ENCODE measurements at places on chromosomes 4 and X.
A peak's percentile ranks its signal among the peaks of the same experiment; 100 is the strongest.

DNA sequence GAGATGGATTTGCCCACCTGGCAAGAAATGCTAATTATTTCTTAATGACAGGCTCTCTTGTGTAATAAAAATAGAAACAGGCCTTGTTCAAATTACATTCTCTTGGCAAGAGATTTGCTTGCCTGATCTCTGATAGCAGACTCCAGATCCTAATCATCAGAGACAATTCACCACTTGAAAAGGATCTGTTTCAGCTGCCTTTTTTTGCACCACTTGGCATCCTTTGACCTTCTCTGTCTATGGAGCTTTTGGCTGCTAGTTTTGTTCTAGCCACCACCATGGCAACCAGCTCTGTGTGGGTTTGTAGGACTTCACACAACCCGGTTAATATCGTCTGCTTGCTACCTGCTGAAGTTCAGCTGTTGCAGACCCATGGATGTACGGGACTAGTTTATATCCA, 241.1 kb upstream of the TLL1 start:
- no peak for DNase-seq

DNA sequence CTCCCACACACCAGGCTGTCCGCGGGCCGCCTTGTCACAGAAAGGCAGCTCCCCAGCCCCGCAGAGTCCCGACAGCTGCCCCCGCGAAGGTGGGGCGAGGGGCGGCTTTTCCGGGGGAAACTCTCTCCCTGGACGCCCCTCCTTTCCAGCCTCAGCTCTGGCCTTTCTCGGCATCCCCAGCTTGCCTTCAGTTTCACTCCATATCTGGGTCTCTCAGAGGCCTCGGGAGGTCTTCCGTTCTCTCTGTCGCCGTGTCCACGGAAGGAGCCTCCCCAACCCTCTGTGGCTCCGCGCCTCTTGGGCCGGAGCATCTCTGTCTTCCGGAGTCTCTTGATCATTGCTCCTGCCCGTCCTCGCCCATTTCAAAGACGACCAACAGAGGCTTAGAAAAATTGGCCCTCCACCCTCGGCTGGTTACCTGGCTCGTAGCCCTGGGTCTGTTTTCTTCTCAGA, 6.1 kb upstream of the MSX1 start:
- no peak for DNase-seq

DNA sequence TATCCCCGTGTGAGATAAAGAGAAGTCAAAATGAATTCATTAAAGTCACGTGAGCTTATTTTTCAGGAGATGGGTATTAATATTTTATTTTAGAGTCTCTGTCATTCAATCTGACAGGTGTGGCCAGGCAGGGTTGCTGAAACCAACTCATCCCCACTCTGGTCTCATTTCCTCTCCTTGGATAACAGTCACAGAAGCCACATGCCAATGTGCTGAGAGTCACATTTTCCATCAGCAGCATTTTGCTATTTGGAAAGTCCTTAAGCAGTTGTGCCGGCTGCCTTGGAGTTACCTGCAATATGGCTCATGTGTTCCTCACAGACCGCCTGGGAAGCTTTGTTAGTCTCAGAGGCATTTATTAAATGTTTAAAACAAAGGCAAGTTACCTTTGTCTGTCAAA, 302.3 kb downstream of the DCHS2 start:
- DNase-seq = no peak

- no peak for DNase-seq
These were observed 1588.4 kb downstream of the STIM2 start for GRCh38 chr4:28449085-28449484.

GRCh38 chr4:137700072-137700471, 167.8 kb upstream of the PCDH18 start:
- DNase-seq = no peak

GRCh38 chrX:151478058-151478457, 81.1 kb downstream of the VMA21 start:
- no peak for DNase-seq

GRCh38 chr4:88609387-88609786, 17.1 kb downstream of the HERC3 start:
- no peak for DNase-seq

- DNase-seq = peak; percentile 16
These were observed 385 bp downstream of the DCLK2 start for GRCh38 chr4:150078579-150079080.

DNA sequence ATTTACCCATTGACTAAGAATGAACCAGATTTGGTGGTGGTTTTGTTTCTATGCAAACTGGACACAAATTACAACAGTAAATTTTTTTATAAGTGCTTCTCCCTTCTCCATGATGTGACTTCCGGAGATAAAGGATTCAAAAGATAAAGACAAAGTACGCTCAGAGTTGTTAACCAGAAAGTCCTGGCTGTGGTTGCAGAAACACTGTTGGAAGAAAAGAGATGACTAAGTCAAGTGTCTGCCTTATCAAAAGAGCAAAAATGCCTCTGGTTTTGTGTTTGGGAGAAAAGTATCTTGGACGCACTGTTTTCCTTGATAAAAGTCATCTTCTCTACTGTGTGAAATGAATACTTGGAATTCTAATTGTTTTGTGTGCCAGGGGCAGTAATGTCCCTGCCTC, 213.4 kb downstream of the GC start:
- DNase-seq = no peak

DNA sequence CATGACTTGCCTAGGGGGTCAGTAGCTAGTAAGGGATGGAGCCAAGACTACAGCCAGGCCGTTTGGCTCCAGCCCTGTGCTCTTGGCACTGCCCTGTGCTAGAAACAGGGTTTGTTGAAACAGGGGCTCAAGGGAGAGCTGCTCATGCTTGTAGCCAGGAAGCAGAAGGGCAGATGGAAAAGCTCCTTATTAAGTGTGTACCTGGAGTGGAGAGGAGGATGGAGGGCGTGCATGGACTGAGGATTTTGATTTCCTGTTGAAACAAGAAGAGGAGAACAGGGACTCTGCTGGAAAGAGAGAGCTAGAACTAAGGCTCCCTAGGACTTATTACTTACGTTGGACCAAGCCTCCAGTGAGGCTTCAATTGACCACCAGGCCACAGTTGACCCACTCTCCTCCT, 363.0 kb downstream of the MID1IP1 start:
- DNase-seq = no peak

DNA sequence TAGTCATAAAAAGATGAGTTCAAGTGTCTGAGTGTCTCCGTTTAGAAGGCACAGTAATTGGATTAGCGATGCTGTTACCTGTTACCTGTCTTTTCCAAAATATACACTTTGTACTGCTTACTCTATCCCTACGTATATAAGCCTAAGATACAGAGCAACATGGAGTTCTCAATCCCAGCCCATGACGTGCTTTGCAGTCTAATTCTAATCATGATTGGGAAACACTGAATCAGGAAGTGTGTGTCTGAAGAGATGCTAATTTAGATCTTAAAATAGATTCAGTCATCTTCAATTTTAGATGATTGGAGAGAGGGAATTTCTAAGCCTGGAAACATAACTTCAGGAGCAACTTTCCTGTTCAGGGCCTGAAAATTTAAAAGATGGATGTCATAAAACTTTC, 115.1 kb downstream of the PCDH19 start:
- no peak for DNase-seq

- DNase-seq = no peak
These were observed 126.4 kb downstream of the KDR start for GRCh38 chr4:54999003-54999402.

- no peak for DNase-seq
These were observed 227.7 kb downstream of the LDB2 start for GRCh38 chr4:16670727-16671126.

GRCh38 chr4:686413-687040, 2.4 kb downstream of the SLC49A3 start:
- no peak for DNase-seq

DNA sequence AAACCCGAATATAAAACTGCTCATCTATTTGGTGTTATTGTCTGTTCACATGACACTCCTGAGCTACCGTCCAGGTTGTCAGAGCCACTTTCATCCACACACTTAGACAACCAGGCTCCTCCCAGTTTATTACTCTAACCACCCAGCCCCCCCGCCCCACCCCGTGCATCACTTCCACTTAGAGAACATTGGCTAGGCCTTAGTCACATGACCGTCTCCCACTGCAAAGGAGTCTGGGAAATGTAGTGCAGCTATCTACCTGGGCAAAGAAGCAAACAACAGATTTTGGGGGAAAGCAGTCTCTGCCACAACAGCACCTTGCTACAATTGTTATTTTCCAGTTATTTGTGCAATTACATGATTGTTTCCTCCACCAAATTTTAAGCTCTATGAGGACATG, 57.6 kb upstream of the RBPJ start:
- DNase-seq = no peak

DNA sequence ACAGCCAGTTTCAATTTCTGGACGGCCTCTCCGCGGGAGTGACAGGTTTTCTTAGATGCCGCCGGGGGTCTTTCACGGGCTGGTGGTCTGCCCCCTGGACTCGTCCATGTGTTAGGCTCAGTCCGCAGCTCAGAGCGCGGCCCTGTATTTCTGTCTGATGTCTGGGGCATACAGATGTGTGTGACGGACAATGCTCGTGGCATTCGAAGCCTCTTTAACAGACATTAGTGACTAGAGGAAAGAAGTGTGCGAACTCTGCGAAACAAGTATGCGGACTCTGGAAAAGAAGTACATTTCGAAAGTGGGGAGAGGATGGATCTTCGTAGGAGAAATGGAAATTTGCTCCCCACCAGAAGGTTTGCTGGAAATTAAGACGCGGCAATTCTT, 793 bp upstream of the DCUN1D4 start:
- no peak for DNase-seq

DNA sequence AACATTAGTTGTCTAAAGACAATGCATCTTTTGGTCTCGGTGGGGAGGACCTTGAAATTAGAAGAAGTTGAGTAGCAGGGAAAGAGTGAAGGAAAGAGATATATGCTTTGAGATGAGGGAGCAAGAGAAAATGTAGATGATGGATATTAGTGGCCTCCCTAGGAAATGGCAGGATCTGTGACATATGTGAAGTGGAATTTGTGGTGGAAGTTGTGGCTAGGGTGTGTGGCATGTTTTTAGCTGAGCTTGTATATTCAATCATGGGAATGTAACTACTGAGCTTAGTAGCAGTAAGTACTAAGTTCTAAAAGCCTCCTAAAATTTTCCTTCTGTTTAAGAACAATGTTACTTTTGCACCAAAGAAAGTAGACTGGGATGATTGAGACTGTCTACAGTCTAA, 382.8 kb upstream of the CTSO start:
- DNase-seq = no peak

- DNase-seq = no peak
These were observed 626.6 kb downstream of the MID1IP1 start for GRCh38 chrX:39427906-39428305.

GRCh38 chr4:23365086-23365485, 524.8 kb downstream of the PPARGC1A start:
- no peak for DNase-seq

DNA sequence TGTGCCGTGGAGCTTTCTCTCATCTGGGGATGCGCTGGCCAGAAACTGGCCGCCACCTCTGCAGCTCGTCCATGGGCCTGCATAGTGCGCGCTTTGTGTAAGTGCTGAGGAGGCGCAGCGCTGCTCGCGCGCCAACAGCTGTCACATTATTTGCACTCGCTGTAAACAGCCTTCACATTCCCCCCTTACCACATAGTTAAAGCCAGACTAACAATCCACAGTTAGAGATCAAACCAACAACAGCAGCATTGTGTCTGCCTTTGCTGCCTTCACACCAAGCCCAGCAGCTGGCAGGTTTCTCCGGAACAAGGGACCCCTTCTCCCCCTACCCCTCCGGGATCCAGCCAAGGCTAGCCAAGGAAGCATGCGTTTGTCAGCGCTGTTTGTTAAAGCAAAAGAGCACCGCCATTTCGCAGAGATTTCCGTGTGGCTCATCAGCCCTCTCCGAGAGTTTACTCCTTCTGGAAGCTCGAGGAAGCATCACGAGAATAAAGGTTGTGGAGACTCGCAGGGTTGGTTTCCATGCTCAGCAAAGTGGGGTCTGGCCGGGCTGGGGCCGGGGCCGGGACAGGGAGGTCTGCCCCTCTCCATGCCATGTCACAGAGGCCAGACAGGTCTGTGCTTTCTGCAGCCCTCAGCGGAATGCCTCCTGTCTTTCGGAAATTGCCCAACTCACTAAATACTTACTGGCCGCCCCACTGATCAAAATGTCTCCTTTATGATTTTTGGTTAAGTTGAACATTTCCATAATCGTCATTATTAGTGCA, 11.0 kb downstream of the BCOR start:
- DNase-seq = no peak

DNA sequence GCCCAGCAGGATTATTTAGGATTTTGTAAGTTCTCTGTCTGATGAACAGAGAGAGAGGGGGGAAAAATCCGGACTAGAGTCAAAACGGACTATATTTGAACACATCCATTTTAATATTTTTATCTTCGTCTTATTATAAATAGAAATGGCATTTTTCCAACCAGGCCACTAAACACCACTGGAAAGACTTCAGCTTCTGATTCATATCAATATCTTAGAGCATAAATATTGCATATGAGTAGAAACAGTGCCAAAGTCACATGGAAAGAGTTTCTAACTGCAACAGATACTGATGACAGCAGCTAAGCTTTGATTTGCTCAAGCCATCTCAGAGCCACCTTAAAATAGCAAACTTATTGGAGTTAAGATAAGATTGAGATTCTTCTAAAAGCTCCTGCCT, 456 bp downstream of the PPARGC1A start:
- DNase-seq = no peak

DNA sequence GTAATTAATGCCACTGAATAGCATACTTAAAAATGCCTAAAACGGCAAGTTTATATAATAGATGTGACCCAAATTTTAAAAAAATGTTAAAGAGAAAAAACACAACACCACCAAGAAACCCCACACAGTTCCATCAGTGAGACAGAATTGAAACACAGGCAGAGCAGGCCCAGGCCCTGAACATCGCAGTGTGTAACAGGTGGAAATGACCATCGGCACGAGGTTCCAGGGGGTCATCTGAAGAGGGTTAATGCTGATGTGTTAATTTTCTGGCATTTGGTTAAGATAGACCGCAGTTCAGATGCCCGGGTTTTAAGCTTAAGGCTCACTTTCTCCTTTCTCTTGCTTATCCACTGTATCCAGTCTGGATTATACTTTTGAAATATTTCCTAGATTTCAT, 66.8 kb downstream of the ANAPC4 start:
- no peak for DNase-seq

DNA sequence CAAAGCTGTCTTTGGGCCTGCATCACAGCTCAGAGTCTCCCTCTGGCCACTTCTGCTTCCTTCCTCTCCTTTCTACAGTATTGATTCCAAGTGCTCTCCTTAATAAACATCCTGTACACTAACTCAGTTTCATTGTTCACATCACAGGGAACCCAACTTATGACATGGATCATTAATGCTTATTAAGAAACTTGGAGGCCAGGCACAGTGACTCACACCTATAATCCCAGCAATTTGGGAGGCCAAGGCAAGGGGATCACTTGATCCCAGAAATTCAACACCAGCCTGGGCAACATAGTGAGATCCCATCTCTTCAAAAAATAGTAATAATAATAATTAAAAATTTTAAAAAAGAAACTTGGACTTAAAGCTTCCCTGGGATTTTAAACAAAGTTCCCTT, 89.2 kb upstream of the EFHC2 start:
- DNase-seq = peak; percentile 1

DNA sequence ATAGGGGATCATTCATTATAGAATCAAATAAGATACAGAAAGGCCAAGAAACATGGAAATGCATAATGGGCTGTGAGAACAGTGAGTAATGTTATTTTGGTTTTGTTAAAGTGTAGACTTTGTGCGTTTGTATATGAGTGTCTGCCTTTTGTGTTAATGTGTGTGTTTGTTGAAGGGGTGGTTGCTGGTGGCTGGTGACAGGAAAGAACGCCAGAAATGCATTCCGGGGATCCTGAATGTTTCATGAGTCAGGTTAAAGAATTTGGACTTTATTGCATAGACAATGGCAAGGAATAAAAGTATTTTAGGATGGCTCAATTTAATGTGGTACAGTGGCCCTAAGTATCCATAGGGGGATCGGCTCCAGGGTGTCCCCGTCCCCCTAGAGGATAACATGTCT, 1228.9 kb downstream of the PCDH7 start:
- no peak for DNase-seq
